ENCODE measurements at places on chromosomes 6 and 20. TPM values are rescaled to one million over a fixed set of nuclear protein-coding genes. Genes with fewer than 3 reads are reported as not detected.

DNA sequence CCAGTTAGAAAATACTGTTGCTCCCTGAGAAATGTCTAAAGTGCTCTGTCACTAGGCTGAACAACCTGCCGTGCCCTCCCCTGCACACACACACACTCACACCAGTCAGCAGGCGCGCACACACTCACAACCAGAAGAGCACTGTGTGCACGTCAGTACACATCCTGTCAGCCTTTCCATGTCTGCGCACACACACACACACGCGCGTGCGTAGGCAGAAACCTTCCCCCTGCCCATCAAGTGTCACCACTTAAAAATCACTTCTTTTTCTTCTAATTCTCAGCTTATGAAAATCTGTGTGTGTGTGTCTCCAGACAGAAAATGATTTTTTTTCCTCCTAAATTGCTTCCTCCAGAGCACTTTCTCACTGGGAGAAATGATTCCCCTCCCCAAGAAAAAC is 100.3 kb downstream of the EDN3 start:
- DNase-seq, result no peak
- no peaks in the 10 kb centered on the region for H3K36me3 ChIP-seq
- no peak overlapping the region for H3K27ac ChIP-seq
- peaks cover 33% of the 10 kb centered on the region for H3K27me3 ChIP-seq

- H3K36me3 ChIP-seq, result peaks cover 15% of the 10 kb centered on the region
- peak overlapping the region; percentile 94 for H3K27ac ChIP-seq
- H3K4me1 ChIP-seq, result peaks cover 68% of the 10 kb centered on the region
- H3K4me3 ChIP-seq, result peak overlapping the region; percentile 22
- no peaks in the 10 kb centered on the region for H3K27me3 ChIP-seq
Measured at GRCh38 chr6:3410385-3411360, 46.2 kb downstream of the SLC22A23 start.

DNA sequence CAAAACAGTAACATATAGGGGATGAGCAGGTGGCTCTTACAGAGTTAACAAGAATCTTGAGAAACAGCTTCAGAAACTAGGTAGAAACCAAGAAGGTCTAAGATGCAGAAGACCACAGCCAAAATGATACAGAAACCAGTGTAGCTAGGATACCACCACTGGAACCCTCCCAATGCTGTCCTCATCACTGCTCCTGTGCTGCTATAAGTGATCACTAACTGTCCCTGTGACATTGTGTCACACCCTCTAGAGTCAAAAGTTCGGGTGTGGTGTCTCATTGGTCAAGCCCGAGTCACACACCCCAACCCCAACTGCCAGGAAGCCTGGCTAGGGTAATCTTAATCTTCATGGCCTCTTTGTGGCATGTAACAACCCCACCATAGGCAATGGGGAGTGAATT is 153.1 kb downstream of the RCAN2 start:
- no peak overlapping the region for H3K4me3 ChIP-seq
- no peaks in the 10 kb centered on the region for H3K4me1 ChIP-seq
- no peak for DNase-seq
- no peaks in the 10 kb centered on the region for H3K36me3 ChIP-seq
- H3K27ac ChIP-seq, result no peak overlapping the region

DNA sequence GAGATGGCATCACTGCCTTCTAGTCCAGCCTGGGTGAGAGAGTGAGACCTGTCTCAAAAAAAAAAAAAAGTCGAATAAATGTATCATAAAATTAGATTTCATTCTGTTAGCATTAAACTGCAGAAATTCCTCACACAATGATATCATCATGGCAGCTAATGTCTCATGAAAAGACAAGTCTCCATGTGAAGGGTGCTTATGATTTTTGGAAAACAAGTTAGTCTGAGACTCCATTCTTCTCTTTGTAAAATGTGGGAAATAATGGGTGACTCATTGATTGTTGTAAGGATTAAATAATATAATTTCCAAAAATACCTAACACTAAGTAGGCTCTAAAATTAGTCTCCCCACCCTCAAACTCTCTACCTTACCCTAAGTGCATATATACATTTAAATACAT is 49.6 kb upstream of the CDYL start:
- no peak overlapping the region for H3K27ac ChIP-seq
- no peaks in the 10 kb centered on the region for H3K36me3 ChIP-seq
- no peak for DNase-seq

GRCh38 chr20:19691125-19691524 is 66.9 kb upstream of the RIN2 start:
- H3K27me3 ChIP-seq, result no peaks in the 10 kb centered on the region
- no peak overlapping the region for H3K27ac ChIP-seq
- H3K4me1 ChIP-seq, result peaks cover 6% of the 10 kb centered on the region
- DNase-seq, result peak; percentile 68
- no peaks in the 10 kb centered on the region for H3K36me3 ChIP-seq
- H3K4me3 ChIP-seq, result no peak overlapping the region

DNA sequence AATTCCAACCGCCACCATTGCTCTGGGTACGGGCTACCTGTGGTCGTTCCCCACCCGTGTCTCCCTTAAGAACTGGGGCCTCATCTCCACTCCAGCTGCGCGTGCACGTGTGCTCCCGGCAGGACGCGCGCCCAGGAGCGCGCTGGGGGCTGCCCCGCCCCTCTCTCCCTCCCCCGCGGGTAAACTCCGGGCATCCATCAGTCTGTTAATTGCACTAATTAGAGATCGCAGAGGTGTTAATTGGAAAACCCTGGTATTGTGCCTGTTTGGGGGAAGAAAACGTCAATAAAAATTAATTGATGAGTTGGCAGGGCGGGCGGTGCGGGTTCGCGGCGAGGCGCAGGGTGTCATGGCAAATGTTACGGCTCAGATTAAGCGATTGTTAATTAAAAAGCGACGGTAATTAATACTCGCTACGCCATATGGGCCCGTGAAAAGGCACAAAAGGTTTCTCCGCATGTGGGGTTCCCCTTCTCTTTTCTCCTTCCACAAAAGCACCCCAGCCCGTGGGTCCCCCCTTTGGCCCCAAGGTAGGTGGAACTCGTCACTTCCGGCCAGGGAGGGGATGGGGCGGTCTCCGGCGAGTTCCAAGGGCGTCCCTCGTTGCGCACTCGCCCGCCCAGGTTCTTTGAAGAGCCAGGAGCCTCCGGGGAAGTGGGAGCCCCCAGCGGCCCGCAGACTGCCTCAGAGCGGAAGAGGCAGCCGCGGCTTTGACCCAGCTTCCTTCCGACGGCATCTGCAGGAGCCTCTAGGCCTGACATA is 14.4 kb downstream of the FOXP4 start:
- no peak for DNase-seq
- H3K4me1 ChIP-seq, result peaks cover 75% of the 10 kb centered on the region
- H3K27me3 ChIP-seq, result no peaks in the 10 kb centered on the region

LY6G6C gene
- polyA plus RNA-seq, result 0.25 TPM

RBPJL gene
- not detected for polyA plus RNA-seq
